ENCODE measurements at places on chromosomes 16 and 17.

- no peak for DNase-seq
These were observed 8.9 kb downstream of the ALOX15 start for GRCh38 chr17:4632581-4632920.

DNA sequence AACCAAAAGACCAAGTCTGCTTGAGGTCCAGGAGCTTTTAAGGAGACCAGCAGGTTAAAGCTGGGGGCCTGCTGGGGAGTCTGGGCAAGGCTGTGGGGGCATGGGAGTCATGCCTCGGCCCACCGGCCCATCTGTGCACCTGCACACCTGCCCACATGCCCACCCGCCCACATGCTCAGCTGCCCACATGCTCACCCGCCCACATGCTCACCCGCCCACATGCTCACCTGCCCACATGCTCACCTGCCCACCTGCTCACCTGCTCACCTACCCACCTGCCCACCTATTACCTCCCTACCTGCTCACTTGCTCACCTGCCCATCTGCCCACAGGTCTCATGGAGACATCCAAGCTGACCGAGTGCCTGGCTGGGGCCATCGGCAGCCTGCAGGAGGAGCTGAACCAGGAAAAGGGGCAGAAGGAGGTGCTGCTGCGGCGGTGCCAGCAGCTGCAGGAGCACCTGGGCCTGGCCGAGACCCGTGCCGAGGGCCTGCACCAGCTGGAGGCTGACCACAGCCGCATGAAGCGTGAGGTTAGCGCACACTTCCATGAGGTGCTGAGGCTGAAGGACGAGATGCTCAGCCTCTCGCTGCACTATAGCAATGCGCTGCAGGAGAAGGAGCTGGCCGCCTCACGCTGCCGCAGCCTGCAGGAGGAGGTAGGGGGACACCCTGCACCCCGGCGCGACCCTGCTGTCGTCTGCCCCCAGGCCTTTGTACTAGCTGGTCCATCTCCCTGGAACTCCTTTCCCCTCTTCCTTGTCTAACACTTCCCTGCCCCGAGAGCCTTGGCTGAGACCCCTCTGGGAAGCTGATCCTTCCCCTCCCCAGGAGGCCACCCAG is 14.0 kb downstream of the CARD14 start:
- no peak for DNase-seq

- no peak for DNase-seq
These were observed 19.4 kb downstream of the BAIAP2 start for GRCh38 chr17:81054308-81054707.

- peak; percentile 31 for DNase-seq
These were observed 123.7 kb downstream of the METRNL start for GRCh38 chr17:83203073-83203471.

GRCh38 chr16:22161999-22162655 is at the start of gene SDR42E2:
Gene SDR42E2 (plus strand): TSS chr16:22162506. CDS start chr16:22165583, 3,077 bp downstream.
- peak; percentile 25 for DNase-seq

DNA sequence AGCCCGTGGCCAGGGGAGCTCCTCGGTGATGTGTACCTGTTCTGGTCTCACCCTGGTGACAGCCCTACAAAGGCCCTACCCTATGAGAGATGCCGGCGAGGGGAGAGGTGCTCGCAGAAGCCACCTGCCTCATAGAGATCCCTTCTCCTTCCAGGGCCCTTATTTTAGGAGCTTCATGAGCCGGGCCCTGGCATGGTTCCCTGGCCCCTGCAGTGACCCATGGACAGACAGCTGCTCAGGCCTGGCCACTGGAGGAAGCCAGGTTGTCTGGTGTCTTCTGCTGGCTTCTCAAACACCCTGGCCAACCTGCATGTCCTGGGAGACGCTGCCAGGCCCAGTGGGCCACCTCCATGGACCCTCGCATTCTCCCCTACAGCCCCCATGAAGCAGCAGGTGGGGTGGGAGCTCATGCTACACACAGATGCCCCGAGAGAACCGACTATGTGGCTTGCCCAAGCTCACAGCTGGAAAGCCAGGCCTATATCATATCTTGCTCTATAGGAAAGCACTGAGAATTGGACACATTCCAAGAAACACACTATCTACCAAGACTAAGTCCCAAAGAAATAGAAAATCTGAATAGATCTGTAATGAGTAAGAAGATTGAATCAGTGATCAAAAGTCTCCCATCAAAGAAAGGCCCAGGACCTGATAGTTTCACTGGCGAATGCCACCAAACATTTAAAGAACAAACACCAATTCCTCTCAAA is 7.2 kb upstream of the AATK start:
- no peak for DNase-seq

- DNase-seq = peak; percentile 15
These were observed 60.4 kb downstream of the BAIAP2 start for GRCh38 chr17:81095383-81095762.

- DNase-seq = no peak
These were observed 14.2 kb downstream of the TRPV3 start for GRCh38 chr17:3543453-3543852.

GRCh38 chr16:89095491-89095951 is 1.9 kb downstream of the ACSF3 start:
- no peak for DNase-seq

GRCh38 chr17:79182176-79183042 is 107.8 kb downstream of the ENGASE start:
- no peak for DNase-seq

DNA sequence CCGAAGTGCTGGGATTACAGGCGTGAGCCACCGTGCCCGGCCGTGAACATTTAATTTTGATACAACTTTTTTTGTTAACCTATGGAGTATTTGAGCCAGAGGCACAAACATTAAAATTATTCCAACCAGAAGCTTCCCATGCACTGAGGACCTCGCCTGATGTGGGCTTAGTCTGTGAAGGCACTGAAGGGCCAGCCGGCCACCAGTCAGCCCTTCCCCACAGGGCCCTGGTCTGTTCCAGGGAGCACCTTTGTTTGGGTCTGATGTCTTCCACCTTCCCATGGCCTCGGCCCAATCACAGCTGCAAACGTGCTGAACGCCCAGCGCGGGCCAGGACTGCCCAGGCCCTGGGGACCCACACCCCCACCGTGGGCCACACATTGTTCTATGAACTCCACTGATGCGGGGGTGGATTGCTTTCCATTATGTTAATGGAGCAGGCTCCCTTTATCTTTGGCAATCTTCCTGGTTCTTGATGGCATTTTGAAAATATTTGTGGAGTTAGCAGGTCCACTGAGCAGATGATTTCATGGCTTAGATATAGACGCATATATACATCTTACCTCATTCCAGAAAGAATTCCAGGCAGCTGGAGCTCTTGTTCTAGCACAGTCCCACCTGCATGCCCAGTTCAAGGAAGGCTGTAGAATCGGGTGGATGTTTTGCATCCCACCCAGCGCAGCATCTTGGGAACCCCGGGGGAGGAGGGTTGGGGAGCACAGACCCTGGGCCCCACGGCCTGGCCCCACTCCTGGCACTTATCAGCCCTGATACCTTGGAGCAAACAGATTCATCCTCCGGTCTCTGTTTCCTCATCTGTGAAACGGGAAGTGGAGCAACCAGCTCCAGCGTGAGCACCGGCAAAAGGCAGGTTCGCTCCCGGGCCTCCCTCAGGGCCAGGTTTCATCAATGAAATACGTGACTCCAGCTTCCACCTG is 14.5 kb downstream of the SPIRE2 start:
- DNase-seq = no peak

DNA sequence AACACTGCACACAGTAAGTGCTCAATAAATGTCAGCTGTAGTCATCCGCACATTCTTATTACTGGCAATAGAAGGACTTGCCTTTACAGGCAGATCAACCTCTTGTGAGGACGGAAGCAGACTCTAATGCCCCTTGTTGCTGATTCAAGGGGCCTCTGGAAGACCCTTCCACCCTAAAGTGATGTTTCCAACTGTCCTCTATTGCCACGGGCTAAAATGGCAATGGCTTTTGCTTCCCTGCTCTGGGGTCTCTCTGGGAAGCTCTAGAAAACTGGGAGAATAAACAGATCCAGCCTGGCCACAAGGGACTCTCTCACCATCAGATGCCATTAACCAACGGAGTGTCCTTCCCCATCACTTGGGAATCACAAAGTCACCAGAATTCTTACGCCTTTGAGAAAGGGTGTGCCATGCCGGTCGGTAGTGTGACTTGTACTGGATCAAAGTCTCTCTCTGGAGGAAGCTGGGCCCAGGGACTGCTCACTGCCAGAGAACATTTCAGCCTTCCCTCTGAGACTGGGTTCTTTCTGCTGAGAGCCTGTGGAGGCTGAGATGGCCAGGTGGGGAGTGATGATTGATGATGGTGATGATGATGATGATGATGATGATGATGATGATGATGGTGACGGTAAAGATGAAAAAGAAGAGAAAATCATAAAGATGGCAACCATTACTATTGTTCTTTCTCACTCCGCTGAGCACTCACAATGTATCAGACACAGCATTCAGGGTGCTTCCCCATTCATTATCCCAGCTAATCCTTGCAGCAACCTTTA is 146.8 kb downstream of the CYLD start:
- DNase-seq = no peak

DNA sequence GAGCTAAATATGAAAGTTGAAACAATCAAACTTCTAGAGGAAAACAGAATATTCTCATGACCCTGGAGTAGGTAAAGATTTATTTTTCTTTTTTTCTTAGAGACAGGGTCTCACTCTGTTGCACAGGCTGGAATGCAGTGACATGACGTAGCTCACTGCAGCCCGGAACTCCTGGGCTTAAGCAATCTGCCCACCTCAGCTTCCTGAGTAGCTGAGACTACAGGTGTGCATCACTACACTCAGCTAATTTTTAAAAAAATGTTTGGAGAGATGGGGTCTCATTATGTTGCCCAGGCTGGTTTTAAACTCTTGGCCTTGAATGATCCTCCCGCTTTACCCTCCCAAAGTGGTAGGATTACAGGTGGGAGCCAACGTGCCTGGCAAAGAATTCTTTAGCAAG is 15.5 kb downstream of the IKZF3 start:
- DNase-seq = no peak

- DNase-seq = no peak
These were observed 221.6 kb downstream of the FTO start for GRCh38 chr16:53925526-53925925.

DNA sequence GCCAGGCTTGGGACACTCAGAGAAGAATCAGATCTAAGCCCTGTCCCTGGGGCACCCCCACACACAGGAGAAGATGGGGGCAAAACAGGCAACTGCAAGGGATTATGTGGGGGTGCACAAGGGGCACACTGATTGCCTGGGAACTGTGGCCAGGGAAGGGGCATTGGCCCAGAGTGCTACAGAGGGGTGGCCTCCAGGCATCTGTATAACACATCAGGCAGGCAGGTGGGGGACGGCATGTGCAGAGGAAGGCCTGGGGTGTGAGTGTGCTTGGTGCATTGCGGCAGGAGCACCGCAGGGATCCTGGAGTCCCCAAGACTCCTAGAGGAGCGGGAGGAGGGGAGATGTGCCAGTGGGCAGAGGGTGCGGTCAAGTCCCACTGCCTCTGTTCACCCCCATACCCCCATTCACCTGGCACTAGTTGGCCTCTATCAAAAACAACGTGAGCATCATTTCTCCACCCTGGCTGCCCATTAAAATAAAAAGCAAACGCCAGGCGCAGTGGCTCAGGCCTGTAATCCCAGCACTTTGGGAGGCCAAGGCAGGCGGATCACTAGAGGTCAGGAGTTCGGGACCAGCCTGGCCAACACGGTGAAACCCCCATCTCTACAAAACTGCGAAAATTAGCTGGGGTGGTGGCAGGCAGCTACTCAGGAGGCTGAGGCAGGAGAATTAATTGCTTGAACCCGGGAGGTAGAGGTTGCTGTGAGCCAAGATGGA is 41.5 kb downstream of the C16orf82 start:
- no peak for DNase-seq

GRCh38 chr16:85562093-85562786 is 50.9 kb upstream of the GSE1 start:
- no peak for DNase-seq

DNA sequence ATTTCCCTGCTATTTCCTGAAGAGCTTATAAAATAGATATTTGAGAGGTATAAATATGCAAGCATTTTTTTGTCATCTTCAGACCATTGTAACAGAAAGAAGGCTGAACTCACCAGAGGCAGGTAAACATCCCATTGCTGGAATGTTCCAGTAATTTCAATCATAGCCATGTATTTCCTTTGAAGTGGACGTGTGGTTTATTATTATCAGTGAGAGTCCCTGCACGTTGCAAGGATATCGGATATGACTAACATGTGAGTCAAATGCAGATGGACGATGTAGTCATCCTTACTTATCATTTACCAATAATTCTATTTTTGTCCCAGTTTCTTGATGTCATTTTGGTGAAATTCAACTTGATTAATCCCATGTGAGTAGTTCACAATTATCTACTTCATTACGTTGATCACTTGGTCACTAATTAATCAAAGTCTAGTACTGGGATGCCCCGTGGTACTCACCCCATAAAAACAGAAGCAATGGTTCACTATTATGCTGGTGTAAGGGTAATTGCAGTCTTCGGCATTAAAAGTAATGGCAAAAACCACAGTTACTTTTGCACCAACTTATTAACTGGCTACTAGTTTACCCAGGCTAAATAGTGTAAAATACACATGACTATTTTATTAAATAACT is 89.5 kb downstream of the VAT1L start:
- DNase-seq = no peak

GRCh38 chr17:38417210-38417951 is 10.9 kb upstream of the ARHGAP23 start:
- no peak for DNase-seq

- DNase-seq = no peak
These were observed 3.7 kb upstream of the MRPL28 start for GRCh38 chr16:373848-374615.

DNA sequence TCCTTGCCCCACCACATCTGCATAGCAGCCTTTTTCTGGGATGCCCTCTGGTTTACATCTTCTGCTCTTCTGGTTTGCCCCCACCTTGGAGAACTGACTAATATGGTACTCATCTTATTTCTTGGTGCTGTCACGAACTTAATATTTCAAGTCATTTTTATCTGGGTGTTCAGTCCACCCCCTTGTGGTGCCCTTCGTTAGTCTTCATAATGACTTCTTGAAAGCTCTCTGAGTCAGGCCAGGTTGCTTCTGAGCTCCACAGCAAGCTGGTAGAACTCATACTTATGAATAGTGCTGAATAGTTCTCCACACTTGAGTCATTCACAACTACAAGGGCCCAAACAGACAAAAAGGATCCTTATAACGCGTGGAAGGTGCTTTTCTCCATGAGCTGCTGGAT is 35.8 kb upstream of the TEKT3 start:
- DNase-seq = no peak

DNA sequence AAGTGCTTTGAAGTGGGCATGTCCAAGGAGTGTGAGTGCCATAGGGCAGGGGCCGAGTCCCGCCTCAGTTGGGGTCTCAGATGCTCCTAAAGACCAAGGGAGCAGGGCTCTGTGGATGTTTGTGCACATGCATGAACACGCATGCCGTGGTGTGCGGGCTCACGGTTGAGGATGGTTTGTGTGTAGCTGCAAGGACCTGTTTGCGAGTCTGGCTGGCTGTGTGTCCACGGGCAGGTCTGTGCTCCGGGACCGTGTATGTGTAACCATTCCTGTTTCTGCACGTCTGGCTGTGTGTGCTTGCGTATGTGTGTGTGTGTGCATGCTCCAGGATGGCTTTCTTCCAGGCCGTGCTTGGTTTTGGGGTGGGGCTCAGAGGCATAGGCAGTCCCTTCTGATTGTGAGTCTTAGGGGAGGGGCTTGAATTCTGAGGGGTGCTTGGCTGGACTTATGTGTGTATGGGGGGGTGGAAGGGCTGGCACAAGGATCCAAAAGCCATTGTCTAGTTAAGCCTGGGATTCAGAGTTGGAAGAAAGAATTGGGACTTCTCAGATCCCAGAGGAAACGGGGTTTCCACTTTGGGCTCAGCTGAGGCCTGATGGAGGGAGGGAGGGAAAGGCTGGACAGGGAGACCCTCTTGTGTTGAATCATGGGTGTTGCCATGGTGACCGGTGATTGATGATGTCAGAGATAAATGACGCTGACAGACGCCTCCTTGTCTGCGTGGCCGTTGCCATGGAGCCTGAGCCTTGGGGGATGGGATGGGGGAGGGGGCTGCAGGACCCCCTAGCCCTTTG is 14.4 kb downstream of the GJD3 start:
- no peak for DNase-seq

All from CD4-positive, alpha-beta T cell treated with Interleukin-4 for 1 hour (primary cell).